Inflammatory macrophage (primary cell): ENCODE measurements at places on chromosomes 12 and 14.

GRCh38 chr12:26697217-26697616 lies 135.8 kb downstream of the ITPR2 start:
- DNase-seq: no peak

DNA sequence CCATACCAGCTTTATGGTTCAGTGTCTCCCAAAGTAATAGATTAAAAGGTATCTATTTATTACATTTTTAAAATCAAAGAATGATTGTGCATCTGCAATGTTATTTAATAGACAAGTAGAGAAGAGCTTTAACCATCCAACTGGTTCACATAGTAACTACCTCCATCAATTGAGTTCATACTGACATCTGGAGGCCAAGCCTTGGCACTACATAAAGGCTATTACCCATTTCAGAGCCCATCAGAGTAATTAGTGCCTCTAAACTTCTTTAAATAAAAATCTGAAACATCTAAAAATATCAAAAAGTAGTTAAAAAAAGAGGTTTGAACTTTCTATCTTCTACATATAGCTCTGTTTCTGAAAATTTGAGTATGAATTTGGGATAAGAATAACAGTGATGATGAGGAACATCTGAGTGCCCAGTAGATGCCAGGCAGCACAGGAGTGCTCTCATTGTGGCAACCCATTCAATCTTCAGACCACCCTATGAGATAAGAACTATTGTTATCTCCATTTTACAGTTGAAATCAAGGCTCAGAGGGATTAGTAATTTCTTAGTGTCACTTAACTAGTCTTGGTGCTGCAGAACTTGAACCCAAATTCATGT lies 132.9 kb upstream of the DAAM1 start:
- peak; percentile 49 for DNase-seq

DNA sequence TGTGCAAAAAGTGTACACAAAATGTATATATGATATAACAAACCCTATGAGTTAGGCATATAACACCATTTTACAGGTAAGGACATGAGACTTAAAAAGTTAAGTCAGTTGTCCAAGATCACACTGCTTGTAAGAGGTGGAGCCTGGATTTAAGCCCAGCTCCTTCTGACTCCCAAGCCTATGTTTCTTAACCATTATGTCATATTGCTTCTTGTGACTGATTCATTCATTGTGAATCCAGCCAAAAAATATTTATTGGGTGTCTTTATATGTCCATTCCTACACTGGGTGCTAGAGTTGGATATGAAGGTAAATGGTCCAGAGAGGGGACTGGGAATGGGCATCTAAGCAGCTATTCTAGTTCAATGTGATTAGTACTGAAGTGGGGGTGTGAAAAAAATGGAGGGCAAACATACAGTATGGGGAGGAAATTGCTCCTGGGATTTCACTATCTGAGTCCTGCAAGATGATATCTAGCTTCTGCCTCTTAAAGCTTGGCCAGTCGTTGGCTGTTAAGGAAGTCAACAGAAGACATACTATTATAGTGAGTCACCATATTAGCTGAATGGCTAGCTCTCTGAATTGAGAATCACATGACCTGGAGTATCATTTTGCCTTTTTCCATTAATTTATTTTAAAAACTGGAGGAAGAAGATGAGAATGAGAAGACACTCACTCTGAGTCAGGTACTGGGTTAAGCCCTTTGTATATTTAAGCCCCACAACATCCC lies 28.8 kb downstream of the PAX9 start:
- DNase-seq: no peak

- DNase-seq: no peak
These were observed 32.6 kb downstream of the TRHDE start for GRCh38 chr12:72304751-72305150.

DNA sequence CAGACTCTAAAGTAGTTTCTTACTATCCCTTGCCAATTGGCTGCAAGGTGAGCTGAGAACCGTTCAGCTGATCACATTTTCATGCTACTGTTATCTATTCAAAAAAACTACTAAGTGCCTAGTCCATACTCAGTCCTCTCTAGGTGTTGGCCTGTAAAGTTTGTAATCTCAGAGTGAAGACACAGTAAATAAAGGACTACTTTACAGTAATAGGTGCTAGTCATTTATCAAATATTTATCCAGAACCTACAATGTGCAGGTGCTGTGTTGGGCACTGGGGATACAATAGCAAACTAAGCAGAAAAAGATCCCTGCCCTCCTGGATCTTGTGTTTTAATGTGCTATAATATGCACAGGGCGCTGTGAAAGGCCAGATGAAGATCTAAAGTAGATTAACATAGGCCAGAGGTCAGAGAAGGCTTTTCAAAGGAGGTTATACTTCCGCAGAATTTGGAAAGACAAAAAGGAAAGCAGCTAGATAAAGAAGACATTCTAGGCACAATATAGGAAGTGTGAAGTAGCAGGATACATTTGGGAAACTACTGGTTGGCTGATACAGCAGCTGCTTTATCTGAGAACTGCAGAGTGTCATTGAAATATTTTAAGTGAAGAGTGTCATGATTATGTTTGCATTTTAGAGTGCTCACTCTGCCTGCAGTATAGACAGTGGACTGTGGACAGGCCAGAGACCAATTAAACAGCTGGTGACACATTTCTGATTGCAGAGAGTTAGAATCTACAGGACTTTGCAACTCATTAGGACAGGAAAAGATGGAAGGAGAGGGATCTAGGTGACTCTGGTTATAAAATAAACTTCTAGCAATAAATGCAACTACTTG lies 8.0 kb upstream of the ACTR10 start:
- DNase-seq: no peak

- DNase-seq: no peak
These were observed 38.6 kb upstream of the PIK3C2G start for GRCh38 chr12:18222699-18223098.

- DNase-seq: no peak
These were observed 23.7 kb upstream of the SLC7A8 start for GRCh38 chr14:23207146-23207540.

GRCh38 chr14:65239938-65240296 lies 137.6 kb upstream of the MAX start:
- DNase-seq: no peak

DNA sequence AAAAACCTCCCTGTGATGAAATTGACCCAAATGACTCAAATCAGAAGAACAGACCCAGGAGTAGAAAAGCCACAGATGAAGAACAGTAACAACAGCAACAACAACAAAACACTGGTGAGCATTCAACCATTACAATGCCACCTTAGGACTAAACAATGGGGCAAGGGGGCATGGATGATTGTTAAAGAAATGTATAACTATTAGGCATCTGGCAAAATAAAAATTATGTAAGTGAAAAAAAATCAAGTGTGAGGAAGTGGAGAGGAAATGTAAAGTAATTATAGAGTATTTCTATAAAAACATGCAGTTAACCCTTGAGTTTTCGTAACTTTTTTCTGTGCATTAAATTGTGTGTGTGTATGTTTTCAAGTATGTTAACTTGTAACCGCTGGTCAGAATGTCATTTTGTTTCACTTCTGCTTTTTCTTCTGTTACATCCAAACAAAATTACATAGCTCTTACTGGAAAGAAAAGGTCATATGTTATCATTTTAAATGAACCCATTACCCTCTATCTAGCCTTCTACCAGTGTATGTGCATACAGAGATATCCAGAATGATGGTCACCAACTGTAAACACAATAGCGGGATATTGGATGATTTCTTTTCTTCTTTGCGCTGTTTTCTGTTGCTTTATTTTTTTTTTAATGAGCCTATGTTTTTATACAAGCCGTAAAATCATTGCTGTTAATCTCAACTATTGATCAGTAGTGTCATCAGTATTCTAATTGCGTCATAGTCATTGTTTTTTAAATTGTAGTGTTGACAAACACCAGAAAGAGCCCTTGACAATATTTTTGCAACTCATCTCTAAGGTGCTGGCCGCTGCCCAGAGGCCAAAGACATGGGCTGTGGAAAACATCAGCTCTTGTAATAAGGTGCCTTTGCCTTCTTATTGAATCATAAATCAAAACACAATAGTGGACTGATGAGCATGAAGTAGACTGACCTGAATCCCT lies 170.6 kb downstream of the CRADD start:
- peak; percentile 63 for DNase-seq

DNA sequence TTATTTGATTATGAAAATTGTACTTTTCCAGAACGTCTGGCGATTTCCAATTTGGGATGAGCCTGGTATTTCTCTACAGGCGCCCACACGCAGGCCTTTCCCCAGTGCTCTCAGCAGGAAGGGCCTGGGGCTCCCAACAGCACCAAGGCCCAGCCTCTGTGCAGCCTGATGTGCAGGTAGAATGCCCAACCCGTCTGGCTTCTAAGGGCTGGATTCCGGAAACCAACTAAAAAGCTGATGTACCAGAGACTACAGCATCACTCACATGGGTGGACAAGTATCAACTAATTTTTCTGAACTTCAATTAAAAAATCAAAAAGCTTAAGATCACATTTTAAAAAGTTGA lies 25.8 kb downstream of the CDC42BPB start:
- DNase-seq: no peak

- no peak for DNase-seq
These were observed 3.4 kb downstream of the SLC22A17 start for GRCh38 chr14:23349156-23349845.

DNA sequence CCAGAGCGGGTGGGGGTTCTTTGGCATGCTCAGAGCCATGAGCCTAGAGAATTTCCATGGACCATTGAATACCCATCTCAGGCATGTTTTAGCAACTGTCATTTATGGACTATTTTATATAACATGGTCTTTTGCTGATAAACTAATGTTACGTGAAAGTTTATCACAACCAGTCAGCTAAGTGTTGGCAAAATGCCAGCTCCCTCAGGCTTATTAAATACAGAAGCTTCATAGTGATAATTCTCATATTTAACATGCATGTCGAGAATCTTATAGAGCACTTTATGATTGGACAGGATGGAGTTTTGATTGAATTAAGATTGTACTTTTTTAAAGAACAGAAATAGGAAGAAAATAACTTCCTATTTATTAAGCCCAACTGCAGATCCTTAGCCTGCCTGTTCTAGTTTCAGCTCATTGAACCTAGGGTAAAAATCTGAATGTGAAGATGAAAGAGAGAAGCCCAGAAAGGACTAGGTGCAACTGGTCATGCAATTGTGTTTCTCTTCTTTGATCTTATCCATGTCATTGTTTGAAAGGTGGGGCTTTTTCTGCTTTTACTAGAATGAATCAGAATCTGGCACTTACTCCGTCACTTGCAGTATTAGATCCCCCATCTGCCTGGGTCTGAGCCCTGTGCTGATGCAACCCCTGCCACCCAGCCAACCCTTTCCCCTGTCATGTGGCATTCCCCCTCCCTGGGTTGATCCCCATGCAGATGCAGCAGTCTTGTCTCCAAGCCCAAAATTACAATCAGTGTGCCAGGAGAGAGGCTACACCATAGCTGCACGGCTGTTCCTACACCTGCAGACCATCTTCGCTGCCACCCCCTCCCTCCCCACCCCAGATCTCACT lies 134.6 kb upstream of the EVL start:
- DNase-seq: no peak

DNA sequence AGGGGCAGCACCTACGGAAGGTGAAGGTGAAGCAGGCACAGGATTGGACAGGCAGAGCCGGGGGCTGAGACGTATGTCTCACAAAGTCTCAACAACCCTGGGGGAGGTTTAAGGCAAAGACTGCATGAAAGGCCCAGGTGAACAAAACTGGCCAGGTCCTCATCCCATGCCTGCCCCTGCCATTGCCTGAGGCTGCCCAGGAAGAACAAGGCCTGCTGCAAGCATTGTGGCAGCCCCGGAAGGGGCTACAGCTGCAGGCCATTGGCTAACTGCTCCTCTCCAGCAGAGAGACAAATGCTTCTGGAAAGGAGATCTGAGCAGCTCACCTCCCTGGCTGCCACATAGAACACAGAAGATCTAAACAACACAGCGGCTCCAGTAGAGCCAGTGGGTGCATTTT lies 20.4 kb upstream of the TMEM179 start:
- DNase-seq: no peak
